Upper lobe of right lung (tissue), 1 donor: ENCODE measurements at places on chromosomes 12 and 14. TPM values are rescaled to one million over a fixed set of nuclear protein-coding genes. Genes with fewer than 3 reads are reported as not detected.

DNA sequence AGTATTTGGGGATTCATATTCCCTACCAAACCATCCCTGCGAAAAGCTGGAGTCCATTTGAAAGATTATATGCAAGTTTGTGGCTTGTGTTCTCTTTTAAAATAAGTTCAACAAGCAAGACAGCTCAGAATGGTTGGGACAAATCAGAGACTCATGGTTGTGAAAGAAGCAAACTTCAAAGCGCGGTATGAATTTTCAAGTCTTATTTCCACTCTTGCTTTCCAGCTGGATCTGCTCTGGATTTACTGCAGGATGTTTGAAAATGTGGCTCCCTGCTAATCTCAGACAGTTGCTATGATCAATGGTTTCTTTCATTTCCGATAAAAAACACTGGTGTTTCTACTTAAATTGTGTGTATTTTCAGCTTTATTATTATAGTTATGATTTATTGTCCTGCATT is 477.5 kb downstream of the RAD51B start:
- DNase-seq: no peak

KSR2 gene
- total RNA-seq: 1.4 TPM

DNA sequence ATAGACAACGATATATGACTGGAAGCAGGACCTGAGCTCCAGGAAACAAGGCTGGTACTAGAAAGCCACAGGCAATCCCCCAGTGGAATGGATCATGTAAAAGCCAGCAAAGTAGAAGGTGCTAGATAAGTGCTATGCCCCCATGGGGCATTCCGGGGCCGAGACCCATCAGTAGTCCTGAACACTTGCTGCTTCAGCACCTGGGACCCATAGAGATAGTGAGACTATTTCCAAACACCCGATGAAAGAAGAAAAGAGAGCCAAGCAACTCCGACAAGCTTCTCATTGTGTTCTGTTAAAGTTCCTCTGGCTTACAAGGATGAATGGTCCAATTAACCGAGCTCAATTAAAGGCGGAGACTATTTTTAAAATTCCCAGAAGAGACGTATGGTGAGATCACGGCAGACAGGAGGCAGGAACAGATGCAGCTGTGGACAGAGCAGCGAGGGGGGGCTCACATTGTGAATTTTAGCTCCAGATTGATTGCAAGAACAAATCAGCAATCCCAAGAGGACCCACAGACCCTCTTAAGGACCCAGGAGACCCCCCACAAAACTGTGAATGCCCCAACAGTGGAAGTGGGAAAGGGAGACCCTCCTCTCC is 142.5 kb upstream of the OVCH1 start:
- no peak for DNase-seq

DNA sequence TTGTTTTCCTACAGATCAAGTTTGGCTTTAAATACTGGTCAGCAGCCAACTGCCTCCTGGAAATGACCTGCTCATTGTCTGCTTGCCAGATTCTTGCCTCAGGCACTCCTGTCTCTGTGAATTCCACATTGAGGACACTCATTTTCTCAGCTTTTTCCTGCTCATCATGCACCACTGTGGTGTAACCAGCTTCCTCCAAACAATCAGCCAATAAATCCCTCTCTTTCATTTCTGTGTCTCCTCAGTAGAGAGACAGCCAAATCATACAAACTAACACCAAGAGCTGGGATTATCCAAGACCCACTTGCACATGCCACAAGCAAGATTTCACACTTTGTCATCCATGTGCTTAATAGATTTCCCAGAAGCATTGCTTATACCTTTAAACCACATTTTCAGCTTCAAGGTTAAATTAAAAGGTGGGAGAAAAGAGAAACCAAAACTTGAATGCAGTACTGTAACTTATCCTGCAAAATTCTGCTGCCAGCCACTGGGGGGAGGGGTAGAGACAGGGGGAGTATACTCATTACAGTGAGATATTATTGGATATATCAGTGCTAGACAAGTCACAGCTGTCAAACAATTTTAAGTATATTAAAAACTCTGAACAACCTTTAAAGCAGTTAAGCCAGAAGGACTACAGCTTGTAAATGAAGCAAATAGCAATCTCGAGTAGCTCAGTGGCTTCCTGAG is 105.0 kb downstream of the PPP2R5E start:
- DNase-seq: no peak

DNA sequence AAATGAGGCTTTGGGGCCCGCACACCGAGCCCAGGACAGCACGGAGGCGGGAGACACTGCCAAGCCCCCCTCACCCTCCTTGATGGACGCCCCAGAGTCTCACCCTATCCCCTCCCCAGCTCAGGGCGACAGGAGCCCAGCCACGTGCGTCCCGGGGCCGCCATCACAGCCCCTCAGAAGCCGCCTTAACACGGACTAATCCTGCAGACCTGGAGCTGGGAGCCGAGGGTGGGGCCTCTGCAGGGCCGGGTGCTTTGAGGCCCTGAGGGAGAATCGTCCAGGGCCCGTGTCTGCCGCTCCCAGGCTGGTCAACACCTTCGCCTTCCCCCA is 79.7 kb upstream of the FBRSL1 start:
- no peak for DNase-seq

DNA sequence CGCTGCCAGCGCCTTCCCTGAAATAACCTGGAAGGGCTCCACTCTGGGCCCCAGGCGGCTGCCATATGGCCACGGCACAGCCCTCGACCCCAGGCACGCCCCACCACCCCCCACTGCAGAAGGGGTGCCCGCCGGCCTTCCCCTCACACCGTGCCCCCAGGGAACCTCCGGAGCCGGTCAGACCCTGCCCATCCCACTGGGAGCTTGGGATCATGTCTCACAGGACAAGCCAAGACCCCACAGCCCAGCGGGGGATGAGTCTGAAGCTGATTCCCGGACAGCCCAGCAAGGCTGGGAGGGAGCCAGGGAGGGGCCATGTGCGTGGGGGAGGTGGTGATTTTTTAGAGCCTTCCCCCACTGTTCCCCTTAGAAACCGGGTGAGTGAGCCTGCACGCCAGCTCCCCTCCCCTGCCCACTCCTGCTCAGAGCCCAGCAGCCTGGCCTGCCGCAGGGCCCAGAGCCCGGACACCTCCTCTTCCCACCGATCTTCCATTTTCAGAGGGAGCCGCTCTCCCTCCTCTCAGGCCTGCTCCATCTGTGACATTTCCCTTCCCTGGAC is 1.4 kb downstream of the RIMBP2 start:
- no peak for DNase-seq

GRCh38 chr14:100972118-100972897 is 68.8 kb upstream of the RTL1 start:
- DNase-seq: no peak

- no peak for DNase-seq
Observed at GRCh38 chr12:11959117-11959823, 111.5 kb upstream of the BCL2L14 start.

LTB4R2 gene
- 6.4 TPM for total RNA-seq

- DNase-seq: no peak
Observed at GRCh38 chr14:94122438-94122837, 7.0 kb downstream of the IFI27L2 start.

DNA sequence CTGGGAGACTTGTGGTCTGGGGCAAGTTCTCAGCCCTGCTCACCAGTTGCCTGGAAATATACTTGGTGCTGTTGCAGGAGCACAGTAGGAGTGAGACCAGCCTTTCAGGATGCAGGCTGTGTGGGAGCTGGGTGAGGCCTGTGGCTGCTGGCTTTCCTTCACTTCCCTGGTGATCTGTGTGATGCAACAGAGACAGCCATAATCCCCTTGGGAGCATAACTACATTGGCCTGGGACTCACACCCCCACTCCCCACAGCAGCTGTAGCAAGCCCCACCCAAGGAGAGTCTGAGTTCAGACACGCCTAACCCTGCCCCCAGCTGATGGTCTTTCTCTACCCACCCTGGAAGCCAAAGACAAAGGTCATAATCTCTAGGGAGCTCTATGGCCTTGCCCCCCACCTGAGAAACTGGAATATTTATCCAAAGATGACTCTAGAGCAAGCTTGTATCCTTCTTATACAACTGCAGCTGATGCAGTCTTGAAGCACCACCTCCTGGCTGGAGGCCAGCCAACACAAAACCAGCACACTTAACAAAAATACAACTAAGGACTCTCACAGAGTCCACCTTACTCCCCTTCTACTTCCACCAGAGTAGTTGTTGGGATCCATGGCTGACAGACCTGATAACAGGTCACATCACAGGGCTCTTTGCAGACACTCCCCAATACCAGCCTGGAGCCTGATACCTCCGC is 190.4 kb upstream of the CPNE8 start:
- no peak for DNase-seq

DNA sequence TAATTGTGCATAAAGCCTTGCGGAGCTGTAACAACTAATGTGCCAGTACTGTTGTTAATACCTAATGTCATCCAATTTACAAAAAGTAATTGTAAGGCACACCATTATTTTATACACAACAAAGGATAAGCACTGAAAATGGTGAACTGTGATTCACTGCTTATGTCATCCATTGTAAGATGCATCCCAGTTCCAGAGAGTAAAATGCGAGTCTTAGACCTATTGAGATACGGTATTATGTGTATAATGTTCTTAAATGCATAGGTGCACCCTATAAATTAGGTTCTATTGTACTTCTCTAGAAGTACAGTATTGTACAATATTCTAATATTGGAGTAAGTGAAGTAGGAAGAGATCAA is 406 bp downstream of the PARP2 start:
- no peak for DNase-seq

GRCh38 chr12:46363582-46364299 is 8.8 kb downstream of the SLC38A2 start:
- DNase-seq: no peak

GRCh38 chr14:95048771-95049312 is 108.5 kb downstream of the DICER1 start:
- peak; percentile 23 for DNase-seq

DNA sequence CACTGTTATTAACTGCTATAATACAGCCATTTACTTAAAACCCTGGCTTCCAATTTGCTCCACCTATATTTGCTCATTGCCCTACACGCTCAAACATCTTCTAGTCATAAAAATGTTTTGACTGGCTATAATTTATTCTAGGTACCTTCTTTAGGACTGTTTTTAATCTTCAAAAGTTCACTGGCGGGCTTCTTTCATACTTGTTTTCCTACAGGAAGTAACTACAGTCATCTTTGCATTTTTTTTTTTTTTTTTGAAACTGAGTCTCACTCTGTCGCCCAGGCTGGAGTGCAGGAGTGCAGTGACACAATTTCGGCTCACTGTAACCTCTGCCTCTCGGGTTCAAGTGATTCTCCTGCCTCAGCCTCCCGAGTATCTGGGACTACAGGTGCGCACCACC is 32.5 kb downstream of the MPHOSPH9 start:
- DNase-seq: no peak

CLEC4D gene
- total RNA-seq: 1.1 TPM

DNA sequence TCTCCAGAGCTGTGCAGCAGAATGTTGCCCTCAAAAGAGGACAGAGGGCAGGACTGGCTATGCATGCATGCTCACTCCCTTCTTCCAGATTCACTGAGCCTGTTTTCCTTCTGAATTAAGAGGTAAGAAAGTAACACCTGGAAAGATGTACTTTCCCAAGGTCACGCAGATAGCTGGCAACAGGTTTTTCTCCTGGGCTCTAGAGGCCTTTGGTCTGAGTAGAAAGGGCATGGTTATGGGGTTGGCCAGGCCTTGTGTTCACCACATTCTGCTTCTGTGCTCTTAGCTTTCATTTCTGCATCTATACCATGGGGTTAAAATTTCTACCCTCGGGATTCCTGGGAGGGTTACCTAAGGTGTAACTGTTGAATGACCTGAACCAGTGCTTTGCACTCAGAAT is 57.5 kb downstream of the RASSF3 start:
- no peak for DNase-seq

TPH2 gene
- not detected for total RNA-seq

DNA sequence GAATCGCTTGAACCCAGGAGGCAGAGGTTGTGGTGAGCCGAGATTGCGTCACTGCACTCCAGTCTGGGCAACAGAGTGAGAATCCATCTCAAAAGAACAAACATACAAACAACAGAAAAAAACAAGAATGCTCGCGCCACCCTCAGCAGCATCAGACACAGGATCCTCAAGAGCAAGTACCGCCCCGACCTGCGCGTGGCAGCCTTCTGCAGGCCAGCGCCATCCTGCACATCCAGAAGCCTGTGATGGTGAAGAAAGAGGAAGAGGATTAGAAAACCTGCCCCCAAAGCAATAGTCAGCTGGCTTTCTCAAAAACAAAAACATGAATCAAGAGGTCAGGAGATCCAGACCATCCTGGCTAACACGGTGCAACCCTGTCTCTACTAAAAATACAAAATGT is 30.0 kb upstream of the EID3 start:
- no peak for DNase-seq

GRCh38 chr14:24612196-24612595 is 2.7 kb upstream of the GZMH start:
- no peak for DNase-seq
